K562 (cell line): ENCODE measurements at places on chromosomes 2 and 18. TPM values are rescaled to one million over a fixed set of nuclear protein-coding genes. Genes with fewer than 3 reads are reported as not detected.

The SANBR gene
- total RNA-seq: 4.9 and 6.2 TPM in 2 replicates

The KLHL14 gene
- total RNA-seq: not detected in 2 replicates

- peak overlapping the region; percentile 65; the same call in 2 of the 3 replicates for H3K27ac ChIP-seq
- no peaks in the 10 kb centered on the region for H3K27me3 ChIP-seq
- H3K4me3 ChIP-seq: no peak overlapping the region
- H3K36me3 ChIP-seq: no peaks in the 10 kb centered on the region
- DNase-seq: peak; percentile 43
Measured at GRCh38 chr2:112812318-112813267, 24.0 kb downstream of the IL1B start.

GRCh38 chr2:81249152-81249551 lies 944.6 kb upstream of the LRRTM1 start:
- no peak for DNase-seq
- no peaks in the 10 kb centered on the region for H3K4me1 ChIP-seq
- H3K27me3 ChIP-seq: no peaks in the 10 kb centered on the region
- H3K4me3 ChIP-seq: no peak overlapping the region
- no peaks in the 10 kb centered on the region for H3K36me3 ChIP-seq

DNA sequence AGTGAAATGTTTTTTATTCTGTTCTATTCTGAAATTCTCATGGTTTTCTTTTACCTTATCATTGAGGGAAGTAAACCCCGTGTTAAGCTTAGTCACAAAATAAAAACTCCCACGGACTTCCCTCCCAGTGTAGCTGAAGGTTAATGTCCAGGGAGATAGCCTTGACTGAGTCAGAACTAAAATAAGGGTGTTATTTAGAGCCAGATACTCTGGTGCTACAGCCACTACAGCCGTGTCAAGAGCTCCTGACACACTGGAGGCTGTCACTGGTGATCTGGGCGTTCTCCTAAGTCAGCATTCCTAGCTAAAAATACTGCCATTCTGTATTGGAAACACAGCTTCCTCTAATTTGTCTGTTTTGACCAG lies 82.0 kb upstream of the RANBP2 start:
- peak overlapping the region; percentile 76 for H3K27ac ChIP-seq
- H3K36me3 ChIP-seq: peaks cover 3% of the 10 kb centered on the region; the same call in 1 of the 3 replicates
- no peaks in the 10 kb centered on the region for H3K27me3 ChIP-seq
- H3K4me1 ChIP-seq: peaks cover 21% of the 10 kb centered on the region
- DNase-seq: peak; percentile 89
